Substantia nigra (tissue), 51 donors: ENCODE measurements at places on chromosomes 3 and 15.

- no peak for DNase-seq
Measured at GRCh38 chr15:58269455-58270414, 131.6 kb downstream of the AQP9 start.

- DNase-seq = no peak
Measured at GRCh38 chr3:138786788-138787271, 47.9 kb downstream of the PIK3CB start.

GRCh38 chr3:49654955-49655556, 19.1 kb upstream of the APEH start:
- no peak for DNase-seq

DNA sequence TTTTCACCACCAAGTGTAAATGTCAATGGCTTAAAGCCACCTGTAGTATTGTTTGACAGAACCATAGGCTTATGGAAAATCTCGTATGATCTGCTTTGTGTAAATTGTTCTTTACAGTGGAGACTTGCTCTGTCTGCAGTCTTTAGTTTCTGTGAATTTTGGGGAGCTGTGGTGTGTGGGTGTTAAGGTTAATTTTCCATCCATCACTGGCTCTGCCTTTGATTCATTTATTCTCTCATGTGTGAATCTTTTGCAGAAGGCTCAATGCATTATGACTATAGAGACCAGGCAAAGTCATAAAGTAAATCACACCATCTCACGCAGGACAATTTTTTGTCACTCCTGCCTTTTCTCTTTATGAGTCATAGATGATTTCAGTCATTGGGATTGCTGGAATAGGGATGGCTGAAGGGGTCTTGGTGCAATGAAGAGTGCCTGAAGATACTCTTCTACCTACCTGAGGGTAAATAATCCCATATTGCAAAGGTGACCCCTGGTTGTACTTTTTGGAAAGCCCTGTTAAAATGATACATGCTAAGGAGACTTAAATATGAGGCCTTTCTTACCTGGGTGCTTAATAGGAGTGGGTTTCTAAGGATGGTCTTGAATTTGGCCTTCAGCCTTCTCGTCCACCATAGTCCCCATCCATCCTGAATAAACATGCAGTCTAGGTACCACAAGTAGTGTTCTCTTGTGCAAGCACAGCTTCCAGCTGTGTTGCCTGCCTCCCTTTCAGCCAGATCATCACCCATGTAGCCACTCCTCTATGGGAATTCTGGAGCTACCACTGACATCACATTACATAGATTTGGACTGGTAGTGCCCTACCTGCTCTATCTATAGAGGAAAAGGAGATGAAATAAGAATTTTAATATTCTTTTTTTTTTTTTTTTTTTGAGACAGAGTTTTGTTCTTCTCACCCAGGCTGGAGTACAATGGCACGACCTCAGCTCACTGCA, 14.3 kb downstream of the TGFBR2 start:
- no peak for DNase-seq

GRCh38 chr15:90924375-90924774, 8.0 kb downstream of the HDDC3 start:
- no peak for DNase-seq

DNA sequence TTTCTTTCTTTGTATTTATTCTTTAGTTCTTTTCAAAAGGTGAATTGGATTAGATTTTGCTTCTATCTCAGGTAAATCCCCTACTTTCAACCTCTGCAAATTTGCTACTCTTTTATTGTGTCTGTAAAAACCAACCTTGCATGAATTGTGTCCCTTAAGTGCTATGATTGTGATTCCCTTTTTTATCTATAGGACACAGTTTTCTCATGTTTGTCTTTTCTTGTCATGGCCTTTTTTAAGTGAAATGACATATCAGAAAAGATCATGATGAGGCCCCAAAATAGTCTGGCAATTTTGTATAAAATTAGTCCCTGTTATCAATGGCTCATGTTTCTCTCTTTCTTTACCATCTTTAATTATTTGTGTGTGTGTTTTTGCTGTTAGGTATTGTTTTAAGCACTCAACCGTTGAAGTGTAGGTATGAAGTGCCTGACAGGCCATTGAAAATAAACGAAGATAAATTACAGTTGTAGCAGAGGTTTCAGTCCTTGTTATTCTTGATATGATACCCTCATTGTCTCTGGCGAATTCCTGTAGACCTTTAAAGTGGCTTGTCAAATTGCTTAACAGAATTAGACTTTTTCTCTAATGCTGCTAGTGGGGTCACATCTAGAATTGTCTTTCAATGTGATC, 184.3 kb downstream of the UBE2E2 start:
- no peak for DNase-seq

GRCh38 chr15:68407141-68407885, 24.6 kb downstream of the ITGA11 start:
- no peak for DNase-seq

DNA sequence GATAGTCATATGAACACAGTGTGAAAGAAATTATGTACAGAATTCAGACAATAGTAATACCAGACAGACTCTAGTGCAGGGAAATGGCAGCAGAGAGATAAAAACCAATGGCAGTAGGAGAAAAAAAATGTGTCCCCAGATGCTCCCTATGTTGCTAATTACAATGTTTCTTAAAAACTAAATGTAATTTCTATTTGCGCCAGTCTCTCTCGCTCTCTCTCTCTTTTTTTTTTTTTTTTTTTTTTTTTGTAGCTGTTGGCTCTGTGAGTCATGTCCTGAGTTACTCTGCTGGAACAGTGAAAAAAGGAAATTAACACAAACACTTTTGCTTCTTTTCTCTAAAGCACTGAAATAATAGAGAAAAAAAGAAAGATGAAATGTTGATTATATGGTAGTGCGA, 871.9 kb downstream of the GBE1 start:
- no peak for DNase-seq

- DNase-seq = no peak
Measured at GRCh38 chr3:176247191-176247590, 950.1 kb downstream of the TBL1XR1 start.

DNA sequence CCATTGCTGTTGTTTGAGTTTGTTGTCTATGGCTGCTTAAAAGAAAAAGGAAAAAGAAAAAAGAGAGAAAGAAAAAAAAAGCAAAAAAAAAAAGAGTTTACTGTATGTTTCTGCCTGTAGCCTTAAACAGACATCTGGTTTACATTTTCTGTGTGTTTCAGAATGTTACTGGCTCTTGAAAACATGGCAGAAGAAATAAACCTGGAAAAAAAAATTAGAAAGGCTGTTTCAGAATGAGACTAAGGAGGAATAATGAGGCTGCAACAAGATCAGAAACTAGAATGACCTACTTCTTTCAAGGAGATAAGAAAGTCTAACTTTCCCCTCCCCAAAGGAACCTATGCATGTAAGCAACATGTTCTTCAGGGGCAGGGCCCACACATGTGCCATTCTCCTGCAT, 292.1 kb downstream of the DIPK2A start:
- no peak for DNase-seq

- no peak for DNase-seq
Measured at GRCh38 chr3:97871186-97871585, 49.4 kb downstream of the CRYBG3 start.

DNA sequence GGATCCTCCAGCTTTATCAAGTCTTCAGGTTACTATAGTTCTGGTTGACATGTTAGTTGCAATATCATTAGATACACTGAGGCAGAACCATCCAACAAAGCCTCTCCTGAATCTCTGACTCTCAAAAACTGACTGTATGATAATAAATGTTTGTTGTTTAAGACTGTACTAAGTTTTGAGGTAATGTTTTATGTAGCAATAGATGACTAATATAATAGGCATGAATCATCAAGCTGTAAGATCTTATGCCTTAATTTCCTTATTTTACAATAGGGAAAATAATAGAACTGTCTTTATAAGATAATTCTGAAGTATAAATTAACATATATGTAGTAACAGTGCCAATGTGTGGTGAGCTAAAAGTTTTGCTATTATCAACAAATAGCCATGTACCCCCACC, 88.9 kb upstream of the TBC1D5 start:
- DNase-seq = no peak

DNA sequence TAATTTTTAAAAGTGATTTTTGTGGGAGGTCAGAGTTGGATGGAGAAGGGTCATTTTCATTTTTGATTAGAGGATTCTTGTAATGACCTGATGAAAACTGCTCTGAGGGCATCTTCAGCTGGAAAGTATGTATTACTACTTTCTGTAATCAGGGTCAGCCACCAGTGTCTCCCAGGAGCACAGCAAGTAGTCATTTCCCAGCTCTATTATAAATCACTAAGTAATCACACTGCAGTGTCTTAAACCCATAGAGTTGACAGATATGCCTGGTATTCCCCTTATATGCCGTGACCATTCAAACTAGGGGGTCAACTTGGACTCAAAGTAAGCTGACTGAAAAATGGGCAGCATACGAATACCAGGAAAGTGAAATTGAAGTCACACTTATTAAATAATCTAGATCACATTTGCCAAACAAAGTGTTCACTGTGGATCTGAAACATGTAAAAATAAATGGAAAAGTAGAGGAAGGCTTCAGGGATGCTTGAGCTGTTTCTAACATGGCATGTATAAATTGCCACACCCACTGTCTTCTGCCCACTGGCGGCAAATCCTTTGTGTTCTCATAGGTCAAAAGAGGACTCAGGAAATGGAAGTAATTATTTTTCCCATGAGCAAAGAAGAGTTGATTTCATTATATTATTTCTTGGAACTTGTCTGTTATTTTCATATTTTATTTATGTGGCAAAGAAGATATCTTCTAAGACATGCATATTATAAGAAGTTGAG, 105.7 kb downstream of the MBNL1 start:
- DNase-seq = no peak

DNA sequence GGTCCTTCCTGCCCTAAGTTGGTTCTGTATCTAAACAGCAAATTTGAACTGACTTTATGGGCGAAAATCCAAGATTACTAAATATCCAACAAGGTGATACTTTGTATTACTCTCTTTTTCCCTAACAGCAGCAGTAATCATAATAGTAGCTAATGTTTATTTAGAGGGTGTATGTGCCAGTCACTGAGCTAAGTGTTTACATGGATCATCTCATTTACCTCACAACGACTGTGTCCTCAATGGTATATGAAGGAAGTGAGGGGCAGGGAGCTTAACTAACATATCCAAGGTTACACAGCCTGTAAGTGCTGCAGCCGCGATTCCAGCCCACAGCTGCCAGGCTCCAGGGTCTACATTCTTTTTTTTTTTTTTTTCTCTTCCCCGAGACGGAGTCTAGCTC, 10.3 kb upstream of the LRRC34 start:
- DNase-seq = no peak

- DNase-seq = no peak
Measured at GRCh38 chr3:57977818-57978235, 30.4 kb upstream of the FLNB start.

GRCh38 chr15:67215102-67215501, 39.4 kb downstream of the AAGAB start:
- DNase-seq = no peak

GRCh38 chr3:139533781-139534454, 5.6 kb downstream of the RBP1 start:
- no peak for DNase-seq

DNA sequence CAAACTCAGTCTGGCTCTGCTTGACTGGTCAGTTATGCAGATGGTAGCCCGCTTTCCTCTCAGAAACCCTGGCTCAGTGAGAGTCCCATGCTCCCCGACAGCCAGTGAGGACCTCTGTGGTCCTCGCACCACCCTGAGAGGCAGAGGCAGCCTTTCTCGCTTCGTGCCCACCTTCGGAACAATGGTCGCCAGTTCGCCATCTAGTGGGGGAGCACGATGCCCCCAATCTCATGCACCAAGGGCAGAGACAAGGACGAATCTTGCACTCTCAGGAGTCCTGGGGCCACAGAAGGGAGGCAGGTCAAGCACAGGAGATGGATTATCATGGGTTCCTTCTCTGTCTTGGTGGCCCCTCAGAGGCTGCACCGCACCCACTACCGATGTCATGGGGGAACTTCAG, 75.2 kb downstream of the RHCG start:
- DNase-seq = no peak

GRCh38 chr3:40055956-40056355, 246.5 kb downstream of the MYRIP start:
- DNase-seq = no peak

DNA sequence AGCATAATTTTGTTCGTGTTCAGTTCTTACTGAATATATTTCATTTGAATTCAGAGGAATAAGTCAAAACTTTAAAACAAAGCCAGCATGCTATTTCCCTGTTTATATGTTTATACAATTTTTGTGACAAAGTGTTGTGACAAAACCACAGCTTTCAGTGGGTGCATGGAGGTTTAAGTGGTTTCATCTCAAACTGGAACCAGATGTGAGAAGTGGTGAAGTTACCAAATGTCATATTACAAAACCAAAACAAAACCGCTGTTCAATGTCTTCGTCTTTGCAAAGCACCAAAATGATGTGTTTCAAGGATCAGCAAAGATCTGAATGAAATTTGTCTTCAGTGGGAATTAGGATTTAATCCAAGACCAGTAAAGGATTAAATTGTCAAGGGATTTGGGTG, 59.3 kb upstream of the OSTN start:
- DNase-seq = no peak
